ENCODE measurements at places on chromosomes 4 and X.
A peak's percentile ranks its signal among the peaks of the same experiment; 100 is the strongest.

DNA sequence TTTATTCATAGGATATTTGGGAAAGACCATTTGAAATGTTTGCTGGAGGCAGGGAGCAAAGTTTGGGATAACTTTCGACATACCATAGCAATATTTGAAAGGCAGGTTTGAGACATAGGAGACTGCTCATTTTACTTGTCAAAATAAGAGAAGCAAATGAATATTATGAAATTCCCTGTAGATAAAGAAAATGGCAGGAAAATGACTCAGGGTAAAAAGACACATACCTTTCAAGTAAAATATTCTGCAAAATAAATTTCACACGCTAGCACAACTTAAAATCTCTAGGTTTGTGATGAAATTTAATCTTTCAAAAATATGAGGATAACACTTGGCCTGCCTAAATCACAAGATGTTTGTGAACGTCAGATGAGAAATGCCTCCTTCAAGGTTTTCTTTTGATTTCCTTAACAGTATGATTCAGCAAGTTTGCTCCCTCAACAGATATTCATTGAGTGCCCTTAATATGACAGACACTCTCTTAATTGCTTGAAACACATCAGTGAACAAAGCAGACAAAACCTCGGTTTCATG is 6.6 kb downstream of the TMEM156 start:
- no peaks in the 10 kb centered on the region for H3K4me1 ChIP-seq
- H3K27ac ChIP-seq: no peak overlapping the region
- no peak for DNase-seq
- no peaks in the 10 kb centered on the region for H3K27me3 ChIP-seq
- no peak overlapping the region for H3K4me3 ChIP-seq

DNA sequence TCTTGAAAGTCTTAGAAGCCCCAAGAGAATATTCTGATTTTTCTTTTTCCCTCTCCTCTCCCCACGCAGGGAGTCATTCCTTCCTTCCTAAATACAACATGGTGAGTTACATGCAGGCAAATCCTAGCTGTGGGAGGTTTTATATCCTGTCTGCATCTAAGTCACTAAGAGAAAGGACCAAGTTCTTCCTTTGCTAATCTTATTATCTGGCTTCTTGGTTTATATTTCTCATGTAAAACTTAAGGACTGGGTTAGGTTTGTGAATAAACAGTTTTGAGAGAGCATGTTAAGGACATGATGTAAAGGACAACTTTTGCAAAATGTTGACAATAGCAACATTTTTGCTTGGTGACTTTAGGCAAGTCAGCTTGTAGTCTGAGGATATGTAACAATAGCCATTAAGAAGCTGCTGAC is 5.1 kb upstream of the CXCL9 start:
- H3K27me3 ChIP-seq: no peaks in the 10 kb centered on the region
- H3K27ac ChIP-seq: peak overlapping the region; percentile 65
- H3K36me3 ChIP-seq: no peaks in the 10 kb centered on the region
- DNase-seq: no peak
- H3K4me3 ChIP-seq: no peak overlapping the region
- H3K4me1 ChIP-seq: peaks cover 16% of the 10 kb centered on the region

DNA sequence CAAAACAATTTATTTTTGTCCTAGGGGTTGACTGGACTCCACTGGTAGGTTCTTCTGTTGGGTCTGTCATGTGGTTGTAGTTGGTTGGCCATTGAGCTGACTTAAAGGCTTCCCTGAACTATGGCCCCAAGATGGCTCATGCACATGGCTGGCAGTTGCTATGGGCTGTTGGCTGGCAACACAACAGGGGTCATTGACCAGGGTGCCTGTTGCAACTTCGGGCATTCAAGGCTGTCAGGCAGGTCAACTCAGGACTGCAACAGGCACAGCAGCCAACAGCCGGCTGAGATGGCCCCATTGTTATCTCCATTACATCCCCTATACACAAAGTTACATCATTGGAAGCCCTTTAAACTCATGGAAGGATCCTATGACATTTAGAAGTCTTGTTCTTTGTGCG is 109.7 kb upstream of the CPEB2 start:
- H3K27me3 ChIP-seq: no peaks in the 10 kb centered on the region
- no peak overlapping the region for H3K27ac ChIP-seq
- DNase-seq: no peak
- H3K4me1 ChIP-seq: peaks cover 9% of the 10 kb centered on the region

DNA sequence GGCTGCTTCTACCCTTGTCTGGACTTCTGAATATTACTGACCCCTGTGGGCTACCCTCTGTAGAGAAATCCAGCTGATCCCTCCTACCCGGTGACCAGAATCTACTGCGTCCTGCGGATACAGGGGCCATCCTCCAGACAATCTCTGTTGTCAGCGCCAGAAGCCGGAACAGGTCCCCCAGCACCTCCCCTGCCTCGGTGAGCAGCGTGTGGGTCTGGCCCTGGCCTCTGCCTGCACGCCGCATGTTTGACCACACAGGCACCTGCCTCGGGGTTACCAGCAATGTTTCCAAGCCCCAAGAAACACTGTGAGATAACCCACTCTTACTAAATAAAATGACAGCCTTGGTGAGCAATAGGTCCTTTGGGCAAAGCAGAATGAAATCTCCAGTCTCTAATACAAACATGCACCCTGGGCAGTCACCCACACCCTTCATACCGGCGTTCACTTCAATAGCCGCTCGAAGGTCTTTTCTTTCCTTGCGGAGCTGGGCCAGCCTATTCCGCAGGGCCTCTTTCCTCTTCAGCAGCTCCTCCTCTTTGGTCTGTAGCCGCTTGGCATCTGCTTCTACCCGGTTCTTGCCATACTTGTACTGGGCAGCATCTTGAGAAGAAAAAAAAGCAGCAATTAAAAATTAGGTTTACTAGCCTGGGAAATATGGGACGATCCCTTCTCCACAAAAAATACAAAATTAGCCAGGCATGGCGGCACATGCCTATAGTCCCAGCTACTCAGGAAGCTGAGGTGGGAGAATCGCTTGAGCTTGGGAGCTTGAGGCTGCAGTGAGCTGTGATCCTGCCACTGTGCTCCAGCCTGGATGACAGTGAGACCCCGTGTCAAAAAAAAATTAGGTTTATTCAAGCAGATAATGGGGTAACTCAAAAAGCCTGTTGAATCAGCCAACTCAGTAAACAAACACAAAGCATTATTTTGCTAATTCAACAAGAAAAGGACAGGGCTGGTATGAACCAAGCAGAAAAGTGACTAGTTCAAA is 165.1 kb downstream of the AFAP1 start:
- H3K36me3 ChIP-seq: no peaks in the 10 kb centered on the region
- no peaks in the 10 kb centered on the region for H3K27me3 ChIP-seq
- H3K4me3 ChIP-seq: no peak overlapping the region
- no peaks in the 10 kb centered on the region for H3K4me1 ChIP-seq

- H3K27ac ChIP-seq: no peak overlapping the region
- no peak overlapping the region for H3K4me3 ChIP-seq
- no peaks in the 10 kb centered on the region for H3K4me1 ChIP-seq
- DNase-seq: no peak
Observed at GRCh38 chr4:5191831-5192230, 140.6 kb downstream of the STK32B start.

DNA sequence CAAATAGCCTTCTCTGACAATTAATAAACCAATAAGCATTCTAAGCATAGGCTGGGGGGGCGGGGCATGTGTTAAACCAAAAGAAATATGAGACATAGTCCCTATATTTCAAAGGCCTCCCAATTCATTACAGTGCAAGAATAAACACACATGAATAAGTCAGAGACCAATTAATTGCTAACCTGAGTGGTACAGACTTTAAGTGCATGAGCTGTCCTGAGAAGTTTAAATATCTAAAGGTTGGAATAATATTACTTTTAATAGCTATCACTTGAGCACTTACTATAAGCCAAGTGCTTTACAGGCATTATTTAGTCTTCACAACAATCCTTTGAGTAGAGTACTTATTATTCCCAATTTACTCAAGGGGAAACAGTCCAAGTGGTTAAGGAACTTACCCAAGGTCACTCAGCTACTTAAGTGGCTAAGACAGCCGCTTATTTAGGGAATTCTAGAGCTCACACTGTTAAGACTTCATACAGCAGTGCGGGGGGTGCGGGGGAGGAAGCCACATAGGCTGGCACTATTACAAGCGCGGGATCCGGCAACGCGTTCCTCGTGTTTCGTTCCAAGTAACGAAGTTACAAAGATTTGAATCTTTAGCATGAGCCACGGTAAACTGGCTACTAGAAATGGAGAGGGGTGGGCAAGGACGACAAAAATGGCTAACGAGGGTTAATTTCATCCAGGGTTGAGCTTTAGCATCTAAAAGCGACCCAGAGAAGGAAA is 1.4 kb downstream of the THOC2 start:
- peak overlapping the region; percentile 63 for H3K4me3 ChIP-seq
- peak overlapping the region; percentile 84 for H3K27ac ChIP-seq
- no peaks in the 10 kb centered on the region for H3K36me3 ChIP-seq
- H3K4me1 ChIP-seq: no peaks in the 10 kb centered on the region
- no peak for DNase-seq
- no peaks in the 10 kb centered on the region for H3K27me3 ChIP-seq

Data from vagina (tissue), 2 donors.